ENCODE measurements at places on chromosomes 6 and 20.

DNA sequence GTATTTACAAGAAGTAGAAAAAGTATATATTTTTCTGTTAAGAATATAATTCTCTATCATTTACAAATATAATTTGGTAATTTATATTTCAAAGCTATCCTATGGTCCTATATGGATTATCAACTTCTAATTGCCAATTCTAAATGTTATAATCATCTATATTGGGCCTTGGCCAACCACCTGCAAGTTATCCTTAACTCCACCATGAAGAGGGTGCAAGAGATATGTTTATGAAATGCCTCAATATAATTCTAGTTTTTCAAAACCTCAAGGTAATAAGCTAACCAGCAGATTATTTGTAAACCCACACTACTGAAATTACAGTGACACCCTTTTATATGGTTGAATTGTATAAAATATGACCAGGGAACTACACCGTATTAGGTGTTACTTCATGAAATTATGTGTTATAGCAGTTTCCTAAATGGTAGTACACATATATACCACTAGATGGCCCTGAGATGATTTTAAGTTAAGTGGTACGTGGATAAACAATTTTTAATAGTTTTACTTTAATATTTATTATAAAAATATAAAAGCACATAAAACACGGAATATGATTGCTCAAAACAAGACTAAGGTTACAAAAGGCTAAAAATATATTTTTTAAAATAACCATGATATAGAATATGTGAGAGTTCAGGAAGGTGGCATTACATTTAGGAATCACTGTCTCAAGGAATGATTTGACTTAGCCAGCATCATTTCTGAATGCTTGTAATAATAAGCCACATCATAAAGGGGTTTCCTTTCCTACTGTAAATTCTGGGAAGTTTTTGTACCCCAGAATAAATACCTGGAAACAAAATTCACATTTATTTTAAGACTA, 9.8 kb upstream of the PNISR start:
- DNase-seq = no peak

GRCh38 chr20:54468082-54468481, 7.3 kb upstream of the DOK5 start:
- no peak for DNase-seq

GRCh38 chr20:662277-663192, 9.5 kb upstream of the SRXN1 start:
- no peak for DNase-seq

DNA sequence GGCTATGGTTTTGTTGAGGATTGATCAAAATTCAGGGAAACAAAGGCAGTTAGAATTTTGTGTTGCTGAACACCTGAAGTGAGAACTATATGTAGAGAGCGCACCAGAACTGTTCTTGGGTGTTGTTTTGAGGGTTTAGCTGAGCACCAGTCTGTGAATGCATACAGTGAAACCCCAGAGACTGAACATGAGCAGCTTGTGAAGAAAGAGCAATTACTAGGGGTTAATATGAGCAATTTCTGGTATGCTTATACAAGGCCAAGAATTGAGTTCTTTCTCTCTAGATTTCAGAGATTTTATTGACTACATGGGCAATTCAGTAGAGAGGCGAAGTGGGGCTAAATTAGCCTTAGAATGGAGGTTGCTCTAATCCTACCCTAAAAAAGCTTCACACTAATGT, 93.9 kb downstream of the CD2AP start:
- DNase-seq = no peak

DNA sequence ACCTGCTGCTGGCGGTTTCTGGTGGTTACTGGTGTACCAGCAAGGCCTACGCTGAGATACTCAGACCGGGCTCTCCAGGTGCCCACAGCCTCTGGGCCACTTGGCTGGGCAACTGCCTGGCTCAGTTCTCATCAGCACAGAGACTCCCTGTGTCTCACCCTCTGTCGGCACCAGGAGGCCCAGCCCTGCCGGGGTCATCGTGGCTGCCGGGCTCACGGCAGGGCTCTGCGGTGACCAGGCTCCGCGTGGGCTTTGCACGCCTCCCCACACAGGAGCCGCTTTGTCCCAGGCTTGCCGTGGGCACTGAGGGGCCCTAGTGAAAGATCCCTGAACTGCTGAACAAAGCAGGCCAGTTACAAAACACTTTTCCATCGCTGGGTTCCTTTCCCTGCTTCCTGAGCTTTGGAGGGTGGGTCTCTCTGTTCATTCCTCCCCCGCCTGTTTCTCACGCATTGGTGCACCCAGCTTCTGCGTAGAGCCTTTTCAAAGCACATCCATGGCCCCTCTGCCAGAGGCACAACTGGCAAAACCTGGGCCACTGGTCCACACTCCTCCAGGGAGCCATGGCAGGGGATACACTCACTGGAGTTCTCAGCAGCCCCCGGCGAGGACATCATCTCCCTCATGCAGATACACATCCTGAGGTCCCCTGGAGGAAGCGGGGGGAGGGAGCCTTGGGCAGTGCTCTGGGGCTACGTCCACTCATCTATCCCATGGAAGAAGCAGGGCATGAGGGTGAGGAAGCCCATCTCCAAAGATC, 117.0 kb downstream of the NFATC2 start:
- no peak for DNase-seq

GRCh38 chr6:92122746-92123145, 1296.6 kb downstream of the EPHA7 start:
- DNase-seq = no peak

DNA sequence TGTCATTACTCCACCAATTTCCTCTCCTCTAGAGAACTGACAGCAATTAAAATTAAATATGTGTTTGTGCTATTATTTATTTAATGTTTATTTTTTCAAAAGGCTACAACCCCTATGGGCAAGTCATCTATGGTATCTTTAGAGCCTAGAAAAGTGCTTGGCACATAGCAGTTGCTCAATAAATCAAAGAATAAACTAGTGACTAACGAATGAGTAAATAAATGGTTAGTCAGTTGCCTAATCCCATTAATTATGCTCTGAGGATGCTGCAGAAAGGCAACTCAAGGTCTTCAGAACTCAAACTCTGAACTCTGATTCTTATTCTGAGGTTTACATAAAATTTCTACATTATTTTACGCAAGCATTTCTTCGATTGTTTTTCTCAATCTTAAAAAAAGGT, 193.0 kb upstream of the TSHZ2 start:
- DNase-seq = no peak

DNA sequence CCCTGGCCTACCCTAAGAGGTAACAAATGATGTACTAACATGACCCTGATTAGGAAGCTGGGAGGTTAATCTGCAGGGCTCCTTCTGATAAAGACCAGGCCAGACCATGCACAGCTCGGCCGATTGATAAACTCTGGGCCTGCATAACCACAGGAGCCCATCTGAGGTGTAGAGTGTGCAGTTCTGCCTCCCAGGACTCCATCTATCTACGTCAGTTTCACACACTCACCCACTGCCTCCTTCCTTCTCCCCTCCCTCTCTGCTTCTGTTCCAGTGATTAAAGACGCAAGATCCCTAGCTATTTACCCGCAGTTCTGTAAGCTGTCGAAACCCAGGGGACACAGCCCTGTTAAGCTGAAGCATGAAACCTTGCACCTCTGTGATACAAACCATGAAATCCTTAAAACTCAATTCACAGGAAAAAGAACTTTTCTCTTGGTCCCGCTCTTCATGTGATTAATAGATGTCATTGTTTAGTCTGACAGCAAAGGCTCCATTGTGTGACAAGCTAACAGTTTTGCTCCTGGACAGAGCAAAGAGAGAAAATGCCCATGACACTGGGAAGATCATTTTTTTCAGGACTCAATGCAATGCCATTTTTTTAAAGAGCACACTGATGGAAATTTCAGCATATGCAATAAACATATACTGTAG, 470.6 kb downstream of the MAFB start:
- DNase-seq = no peak

DNA sequence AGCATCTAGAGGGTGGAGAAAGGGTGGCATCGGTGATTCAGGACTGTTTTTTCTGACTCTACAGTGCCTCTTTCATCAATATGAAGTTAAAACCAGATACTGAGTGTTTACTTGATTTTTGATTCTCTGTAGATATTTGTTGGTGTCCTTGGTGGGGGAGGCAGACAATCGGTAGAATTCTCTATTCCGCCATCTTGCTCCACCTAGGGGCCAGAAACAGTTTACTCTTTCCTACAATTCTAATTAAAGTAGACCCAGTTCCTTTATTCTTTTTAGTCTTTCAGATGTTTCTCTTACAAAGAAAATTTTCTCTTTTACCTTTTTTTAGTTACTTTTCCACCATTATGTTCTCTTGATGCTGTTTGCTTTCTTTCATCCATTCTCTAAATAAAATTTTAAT, 162.1 kb upstream of the RAB32 start:
- DNase-seq = no peak

- DNase-seq = no peak
These were observed 409.5 kb downstream of the GJA1 start for GRCh38 chr6:121844898-121845297.

DNA sequence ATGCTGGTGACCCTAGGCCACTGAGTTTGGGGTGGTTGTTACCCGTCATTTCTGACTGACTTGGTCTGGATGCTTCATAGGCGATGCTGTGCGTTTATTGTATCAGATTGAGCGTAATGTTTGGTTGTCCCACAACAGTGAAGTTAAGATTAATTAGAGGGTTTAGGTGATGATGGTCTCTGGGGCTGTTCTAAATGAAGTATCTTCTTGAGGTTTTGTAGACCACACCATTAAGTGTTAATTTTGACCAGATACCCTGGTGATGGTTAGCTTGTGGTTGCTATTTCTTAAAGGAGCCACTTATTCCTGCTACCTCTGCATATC, 132.8 kb downstream of the ARID1B start:
- DNase-seq = no peak

DNA sequence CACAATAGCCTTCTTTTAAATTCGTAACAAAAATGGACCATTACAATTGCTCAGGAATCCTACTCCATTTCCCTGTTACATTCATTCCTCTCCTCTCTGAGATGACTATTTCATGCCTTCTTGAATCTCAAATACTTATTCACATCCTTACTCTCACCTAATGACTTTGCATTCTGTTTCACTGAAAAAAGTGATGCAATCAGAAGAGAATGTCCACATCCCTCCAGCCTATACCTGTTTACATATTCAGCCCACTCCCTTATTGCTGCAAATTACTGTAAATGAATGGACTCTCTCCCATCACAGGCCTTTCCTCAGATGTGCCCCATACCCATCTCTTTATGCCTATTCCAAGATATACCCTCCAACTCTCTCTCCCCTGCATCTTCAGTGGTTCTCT, 8.6 kb downstream of the TAAR1 start:
- no peak for DNase-seq

GRCh38 chr6:132084811-132085509, 133.8 kb upstream of the CCN2 start:
- no peak for DNase-seq

DNA sequence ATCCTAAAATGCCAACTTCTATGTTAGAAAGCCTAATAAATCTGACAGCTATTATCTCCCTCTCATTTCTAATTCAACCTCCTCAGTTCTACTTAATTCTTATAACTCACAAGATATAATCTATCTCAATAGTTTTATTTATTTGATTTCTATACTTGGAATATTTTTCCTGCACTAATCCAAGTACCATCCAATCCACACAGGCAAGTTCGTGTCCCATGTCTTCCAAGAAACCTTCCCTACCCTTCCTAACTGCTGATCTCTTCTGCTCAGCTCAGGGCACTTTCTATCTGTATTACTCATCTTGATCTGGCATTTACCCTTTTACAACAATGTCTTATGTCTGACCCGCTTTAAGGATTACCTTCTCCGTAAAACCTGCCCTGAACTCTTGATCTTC, 18.2 kb downstream of the NCOA5 start:
- no peak for DNase-seq

DNA sequence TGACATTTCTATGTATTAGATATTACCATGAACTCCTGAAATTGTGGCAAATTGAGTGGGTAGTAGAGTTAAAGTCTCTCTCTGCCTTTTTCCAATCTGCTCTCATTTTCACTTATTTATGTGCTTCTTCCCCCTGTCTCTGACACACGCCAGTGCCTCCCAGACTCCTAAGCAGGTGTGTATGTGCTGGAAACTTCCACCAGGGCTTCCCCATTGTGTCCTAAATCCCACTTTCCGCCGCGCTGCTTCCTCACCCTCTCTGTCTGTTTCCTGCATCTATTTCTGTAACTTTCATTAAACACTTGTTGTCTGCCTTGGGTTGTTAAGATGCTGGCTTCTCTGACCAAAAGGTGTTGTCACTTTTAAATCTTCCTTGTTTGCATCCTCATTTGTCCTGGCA, 97.6 kb upstream of the HDGFL1 start:
- DNase-seq = no peak

DNA sequence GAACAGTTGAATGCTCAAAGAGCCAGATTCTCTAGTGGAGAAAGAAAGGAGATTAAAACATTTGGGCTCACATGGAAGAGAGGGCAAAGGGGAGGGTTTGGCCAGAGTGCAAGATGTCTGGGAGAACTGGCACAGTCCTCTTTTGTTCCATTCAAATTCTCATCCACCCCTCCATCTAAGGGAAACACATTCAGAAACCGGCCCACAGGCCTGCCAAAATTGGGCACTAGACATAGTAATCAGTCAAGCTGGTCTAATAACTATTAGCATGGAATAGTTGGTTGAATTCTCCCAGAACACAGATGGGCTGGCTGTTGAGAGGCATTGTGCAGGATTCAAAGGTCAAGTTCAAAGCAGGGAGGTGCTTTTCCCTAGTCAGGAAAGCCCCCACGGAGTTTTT, 341.4 kb upstream of the IRAK1BP1 start:
- no peak for DNase-seq

DNA sequence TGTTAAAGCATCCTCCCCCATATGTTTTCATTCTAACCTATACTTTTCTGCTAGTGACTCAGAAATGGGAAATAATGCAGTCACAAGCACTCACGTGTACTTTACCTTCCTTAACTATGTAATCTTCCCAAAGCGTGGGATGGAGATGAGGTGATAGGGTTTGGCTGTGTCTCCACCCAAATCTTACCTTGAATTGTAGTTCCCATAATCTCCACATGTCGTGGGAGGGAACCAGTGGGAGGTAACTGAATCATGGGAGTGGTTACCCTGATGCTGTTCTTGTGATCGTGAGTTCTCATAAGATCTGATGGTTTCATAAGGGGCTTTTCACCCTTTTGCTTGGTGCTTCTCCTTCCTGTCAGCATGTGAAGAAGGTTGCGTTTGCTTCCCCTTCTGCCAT, 35.4 kb downstream of the AGPAT4 start:
- no peak for DNase-seq

DNA sequence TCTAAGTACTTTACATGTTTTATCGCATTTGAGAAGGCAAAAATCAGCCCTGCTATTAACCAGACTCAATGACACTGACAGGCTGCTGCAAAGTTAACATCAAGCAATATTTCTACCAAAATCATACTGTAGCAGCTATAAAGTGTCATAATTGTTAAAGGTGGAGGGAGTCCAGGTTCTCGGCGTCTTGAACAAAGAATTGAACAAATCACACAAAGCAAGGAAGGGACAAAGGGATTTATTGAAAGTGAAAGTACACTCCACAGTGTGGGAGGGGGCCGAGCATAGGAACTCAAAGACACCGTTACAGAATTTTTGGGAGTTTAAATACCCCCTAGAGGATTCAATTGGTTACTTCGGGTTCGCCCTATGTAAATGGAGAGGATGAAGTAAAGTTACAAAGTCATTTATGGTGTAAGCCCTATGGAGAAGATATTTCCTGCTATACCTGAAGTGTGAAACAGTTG, 12.9 kb upstream of the ZNF391 start:
- no peak for DNase-seq

GRCh38 chr6:57159127-57159526, 13.0 kb upstream of the BAG2 start:
- no peak for DNase-seq

GRCh38 chr6:15288856-15289255, 43.0 kb downstream of the JARID2 start:
- DNase-seq = no peak

All from NCI-H2107 (cell line).